ENCODE measurements at places on chromosomes 12 and 14.

DNA sequence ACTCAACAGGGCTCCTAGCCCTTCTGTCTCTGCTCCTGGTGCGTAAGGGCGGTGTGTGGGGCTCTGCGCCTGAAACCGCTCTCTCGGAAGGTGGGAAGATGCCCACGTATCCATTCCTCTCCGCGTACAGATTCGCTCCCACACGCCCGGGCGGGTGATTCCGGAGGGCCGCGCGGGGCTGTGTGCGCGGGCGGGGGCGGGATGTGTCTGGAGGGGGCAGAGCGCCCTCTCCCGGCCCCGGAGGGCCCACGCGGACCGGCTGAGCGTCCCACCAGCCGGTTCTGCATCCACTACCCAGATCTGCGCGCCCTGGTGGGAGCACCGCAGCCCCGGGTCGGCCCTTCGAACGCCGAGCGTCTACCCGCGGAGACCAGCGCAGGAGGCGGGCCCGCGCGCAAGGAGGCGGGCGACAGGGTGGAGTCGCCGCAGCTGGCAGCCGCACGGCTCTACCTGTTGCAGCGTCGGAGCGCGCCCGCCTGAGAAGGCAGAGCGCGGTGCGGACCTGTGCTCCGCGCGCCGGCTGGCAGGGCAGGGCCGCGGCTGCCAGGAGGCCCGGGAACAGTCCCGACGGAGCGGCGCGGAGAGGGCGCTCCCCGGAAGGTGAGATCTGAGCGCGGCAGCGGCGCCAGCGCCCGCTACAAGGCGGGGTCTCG, 1.4 kb upstream of the KCNK13 start:
- DNase-seq, result peak; percentile 42

- DNase-seq, result no peak
These were observed 129.5 kb upstream of the NCOR2 start for GRCh38 chr12:124696693-124697476.

DNA sequence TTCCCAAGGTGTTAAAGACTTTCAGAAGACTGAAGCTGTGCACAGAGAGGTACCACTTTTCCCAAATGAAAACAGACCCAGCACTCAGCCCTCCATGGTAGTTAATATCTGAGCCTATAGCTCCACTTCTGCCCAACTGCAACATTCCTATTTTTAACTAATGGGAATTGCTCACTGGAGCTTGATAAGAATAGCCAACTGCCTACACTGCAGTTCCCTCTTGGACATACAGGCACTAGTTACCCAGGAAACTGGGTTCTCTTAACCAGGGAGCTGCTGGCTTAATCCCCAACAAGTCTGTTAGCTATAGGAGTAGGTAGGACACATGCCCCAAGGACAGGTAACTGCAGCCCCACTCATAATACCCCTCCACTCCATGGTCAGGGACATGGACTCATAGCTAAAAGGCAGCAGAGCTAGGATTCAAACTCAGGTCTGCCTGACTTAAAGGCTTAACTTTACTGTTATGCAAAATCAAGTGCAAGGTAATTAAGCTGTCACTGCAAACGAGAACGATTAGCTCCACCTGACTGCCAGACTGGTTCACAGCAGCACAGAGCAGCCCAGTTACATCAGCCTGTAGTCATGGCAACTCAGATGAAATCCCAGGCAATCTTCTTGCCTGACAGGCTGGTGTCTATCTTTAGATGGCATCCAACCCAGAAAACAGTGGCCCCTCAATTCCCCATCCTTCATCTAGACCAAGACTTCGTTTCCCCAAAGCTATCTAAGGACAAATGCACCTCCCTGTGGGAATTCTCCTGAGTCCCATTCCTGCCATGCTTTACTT, 77.1 kb upstream of the ACTN1 start:
- peak; percentile 69 for DNase-seq

- no peak for DNase-seq
These were observed 47.3 kb upstream of the TMED10 start for GRCh38 chr14:75223664-75224154.

DNA sequence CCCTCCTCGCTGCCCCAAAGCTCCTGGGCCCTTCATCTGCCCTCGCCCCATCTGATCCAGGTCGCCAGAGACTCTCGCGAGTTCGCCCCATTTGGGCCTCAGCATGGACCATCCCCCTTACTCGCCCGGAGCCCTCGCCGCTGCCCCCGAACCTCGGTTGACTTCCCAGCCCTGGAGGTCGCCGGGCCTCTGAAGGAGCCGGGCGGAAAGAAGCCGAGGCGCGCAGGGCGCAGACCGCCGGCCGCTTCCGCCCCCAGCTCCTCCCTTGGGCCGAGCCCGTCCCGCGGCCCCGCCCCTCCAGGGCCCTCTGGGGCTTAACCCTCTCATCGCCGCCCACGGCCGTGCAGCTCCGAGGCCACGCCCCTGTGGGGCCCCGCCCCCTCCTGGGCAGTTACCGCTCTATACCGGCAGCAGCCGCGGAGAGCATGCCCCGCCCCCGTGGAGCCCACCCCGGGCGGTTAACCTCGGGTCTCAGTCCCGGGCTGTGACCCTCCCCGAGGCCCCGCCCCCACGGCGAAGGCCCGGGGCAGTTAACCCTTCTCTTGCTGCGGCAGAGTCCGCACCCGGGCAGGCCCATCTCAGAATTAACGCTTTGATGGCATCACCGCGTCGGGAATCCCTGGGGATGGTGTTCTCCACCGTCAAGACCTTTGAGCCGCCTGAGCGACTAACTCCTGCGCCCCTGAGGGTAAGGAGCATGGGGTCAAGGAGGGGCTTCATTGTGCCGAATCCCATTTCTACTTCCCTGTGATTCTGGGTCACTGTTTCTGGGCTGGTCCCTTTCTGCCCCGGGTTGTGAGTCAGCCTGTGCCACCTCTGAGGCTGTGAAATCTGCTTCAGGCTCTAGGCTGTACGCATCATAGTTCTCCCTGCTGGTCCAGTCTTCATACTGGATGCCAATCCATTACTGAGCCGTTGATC, at the start of gene SPSB2:
TSS of gene SPSB2 (minus strand) at position 210 of the 921 bp plus-strand sequence. CDS start 402 bp downstream, outside the sequence.
- DNase-seq, result peak; percentile 94

GRCh38 chr12:113271853-113272561, 50.7 kb downstream of the TPCN1 start:
- DNase-seq, result peak; percentile 68

Measured in fibroblast of skin of right biceps (primary cell).